ENCODE measurements at places on chromosomes 3 and 15.
A peak's percentile ranks its signal among the peaks of the same experiment; 100 is the strongest.

DNA sequence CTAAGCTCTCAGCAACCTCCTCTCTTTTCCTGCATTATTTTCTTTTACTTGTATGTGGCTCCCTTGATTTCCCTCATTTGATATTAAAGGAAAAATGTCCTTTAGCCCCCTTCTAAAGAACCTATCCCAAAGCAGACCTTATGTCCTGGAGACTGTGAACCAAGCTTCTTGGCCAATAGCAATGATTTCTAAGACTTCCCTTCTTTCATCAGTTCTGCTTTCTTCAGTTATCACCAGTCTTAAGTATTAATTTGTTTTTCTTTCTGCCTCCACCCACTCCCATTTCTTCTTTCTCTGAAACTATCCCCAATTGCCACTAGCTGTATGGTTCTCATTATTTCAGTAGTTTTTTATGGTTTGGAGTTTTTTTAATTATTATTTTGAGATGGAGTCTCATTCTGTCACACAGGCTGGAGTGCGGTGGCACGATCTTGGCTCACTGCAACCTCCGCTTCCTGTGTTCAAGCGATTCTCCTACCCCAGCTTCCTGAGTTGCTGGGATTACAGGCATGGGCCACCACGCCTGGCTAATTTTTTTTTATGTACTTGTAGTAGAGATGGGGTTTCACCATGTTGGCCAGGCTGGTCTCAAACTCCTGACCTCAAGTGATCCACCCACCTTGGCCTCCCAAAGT is 12.1 kb downstream of the TMOD3 start:
- no peak for DNase-seq

- no peak for DNase-seq
Measured at GRCh38 chr3:195040773-195041520, 230.0 kb downstream of the XXYLT1 start.

GRCh38 chr3:9700536-9700935 is 3.1 kb upstream of the CPNE9 start:
- DNase-seq, result no peak

DNA sequence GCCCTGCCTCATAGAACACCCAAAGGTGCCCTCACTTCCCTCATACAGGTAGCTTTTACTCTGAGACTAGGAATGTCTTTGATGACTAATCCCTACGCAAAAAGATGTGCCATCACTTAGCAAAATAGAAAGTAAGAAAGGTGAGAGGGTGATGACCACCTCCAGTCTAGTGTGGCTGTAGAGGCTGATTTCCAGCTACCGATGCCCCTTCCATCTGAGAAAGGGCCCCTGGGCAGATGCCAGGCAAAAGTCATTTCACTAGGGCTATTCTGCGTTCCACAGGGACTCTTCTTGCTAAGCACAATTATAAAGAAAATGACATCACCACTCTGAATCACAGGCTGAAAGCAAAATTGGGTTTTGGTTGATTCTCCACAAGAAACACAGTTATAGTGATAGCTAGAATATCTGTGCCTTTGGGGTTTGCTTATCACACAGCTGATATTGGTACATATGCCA is 77.4 kb downstream of the RBPMS2 start:
- no peak for DNase-seq

DNA sequence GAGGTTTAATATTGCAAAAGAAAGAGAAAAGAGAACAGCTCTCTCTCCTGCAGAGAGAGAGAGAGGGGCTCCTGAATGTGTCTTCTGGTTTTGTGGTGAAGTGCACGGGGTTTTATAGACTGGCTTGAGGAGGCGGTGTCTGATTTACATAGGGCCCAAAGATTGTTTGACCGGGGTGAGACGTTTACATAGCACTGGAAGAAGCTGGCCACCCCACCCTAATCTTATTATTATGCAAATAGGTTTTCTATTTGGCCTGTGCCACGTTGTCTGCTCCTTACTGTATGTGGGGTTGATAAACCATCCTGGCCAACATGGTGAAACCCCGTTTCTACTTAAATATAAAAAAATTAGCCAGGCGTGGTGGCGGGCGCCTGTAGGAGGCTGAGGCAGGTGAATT is 268.6 kb downstream of the SV2B start:
- DNase-seq, result no peak

GRCh38 chr15:75785771-75786574 is 57.3 kb upstream of the UBE2Q2 start:
- no peak for DNase-seq

DNA sequence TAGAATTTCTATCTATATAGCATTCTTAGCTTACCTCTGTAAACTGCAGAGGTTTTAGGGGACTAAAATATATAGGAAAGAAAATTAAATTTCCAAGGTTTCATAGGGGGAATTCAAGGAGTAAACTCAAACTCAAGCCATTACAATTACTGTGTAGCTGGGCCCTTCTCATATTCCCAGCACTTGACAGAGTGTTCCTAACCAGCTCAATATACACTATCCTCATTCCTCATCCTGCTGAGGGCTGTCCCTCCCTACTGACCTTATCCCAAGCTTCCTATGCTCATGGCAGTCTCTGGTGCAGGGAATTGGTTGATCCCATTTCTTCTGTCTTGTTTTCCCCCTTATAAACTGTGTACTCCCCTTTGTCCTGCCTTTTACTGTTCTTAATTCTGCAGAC is 33.9 kb downstream of the NXPE3 start:
- no peak for DNase-seq

GRCh38 chr3:57772251-57772650 is 16.1 kb downstream of the SLMAP start:
- no peak for DNase-seq

GRCh38 chr3:125001557-125002413 is 54.0 kb downstream of the HEG1 start:
- no peak for DNase-seq

DNA sequence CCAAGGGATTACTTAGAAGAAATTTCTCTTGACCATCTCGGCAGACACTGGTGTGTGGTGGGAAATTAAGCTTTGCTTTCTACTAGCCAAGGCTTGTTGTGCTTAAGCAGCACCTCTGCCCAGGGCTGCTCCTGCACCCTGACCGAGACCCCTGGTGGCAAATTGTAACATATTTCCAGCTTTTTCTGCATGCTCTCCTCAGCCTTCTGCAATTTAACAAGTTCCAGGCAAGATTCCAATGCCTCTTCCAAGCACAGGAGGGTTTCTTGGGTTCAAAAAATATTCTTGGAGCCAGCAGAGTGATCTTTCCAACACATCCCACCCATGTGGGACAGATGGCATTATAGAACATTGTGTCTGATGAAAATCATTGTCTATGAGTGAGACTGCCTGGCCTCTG is 210.5 kb downstream of the CLSTN2 start:
- no peak for DNase-seq

DNA sequence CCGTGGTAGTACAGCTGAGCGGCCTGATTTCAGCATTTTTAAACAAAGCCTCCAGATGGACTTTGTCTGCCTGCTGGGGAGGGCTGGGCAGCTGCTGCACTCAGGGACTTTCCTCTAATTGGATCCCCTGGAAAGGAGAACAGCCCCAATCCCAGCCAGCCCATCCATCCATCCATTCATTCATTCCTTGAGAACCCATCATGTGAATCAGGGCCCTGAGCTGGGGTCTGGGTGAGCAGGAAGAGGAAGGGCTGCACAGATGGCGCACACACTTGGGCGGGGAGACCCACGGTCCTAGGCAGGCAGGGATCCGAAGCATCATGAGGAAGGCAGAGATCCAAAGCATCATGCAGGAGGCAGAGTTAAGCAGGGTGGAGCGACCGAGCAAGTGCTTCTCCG is 45.7 kb downstream of the TPRA1 start:
- no peak for DNase-seq

GRCh38 chr3:133455960-133456359 is 56.1 kb downstream of the BFSP2 start:
- DNase-seq, result no peak

GRCh38 chr15:33161209-33161608 is 33.3 kb downstream of the FMN1 start:
- DNase-seq, result no peak

- peak; percentile 51 for DNase-seq
Measured at GRCh38 chr15:58066042-58066867, 744 bp upstream of the ALDH1A2 start.

GRCh38 chr3:100352296-100353231 is 18.0 kb downstream of the NIT2 start:
- no peak for DNase-seq

GRCh38 chr3:166554023-166554422 is 716.8 kb upstream of the BCHE start:
- DNase-seq, result no peak

DNA sequence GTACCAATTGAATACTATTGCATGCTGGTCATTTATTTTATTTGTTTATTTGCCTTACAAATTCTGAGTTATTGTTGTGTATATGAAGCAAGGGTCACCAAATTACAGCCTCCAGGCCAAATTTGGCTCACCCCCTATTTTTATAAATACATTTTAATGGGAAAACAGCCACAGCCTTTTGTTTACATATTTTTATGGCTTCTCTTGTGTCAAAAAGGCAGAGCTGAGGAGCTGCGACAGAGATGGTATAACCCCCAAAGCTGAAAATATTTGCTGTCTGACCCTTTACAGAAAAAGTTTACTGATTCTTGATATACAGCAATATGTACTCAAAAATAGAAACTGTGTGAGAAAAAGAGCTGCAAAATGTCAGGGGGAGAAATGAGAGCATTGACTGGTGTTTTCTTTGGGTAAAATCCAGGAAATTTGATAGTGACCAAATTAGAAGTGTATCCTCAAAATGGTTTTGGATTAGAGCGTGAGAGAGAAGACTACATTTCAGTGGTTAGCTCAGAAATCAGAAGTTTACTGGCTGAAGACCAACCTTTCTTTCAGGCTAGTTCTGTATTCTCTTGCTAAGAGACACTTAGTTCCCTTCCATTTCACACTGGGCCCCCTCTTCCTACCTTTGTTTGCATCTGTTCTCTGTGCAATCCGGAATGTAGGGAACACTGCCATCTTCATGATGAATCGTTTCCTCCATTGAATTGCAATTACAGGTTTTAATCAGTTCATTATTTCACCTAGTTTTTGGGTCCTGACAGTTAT is 757.8 kb downstream of the AGBL1 start:
- DNase-seq, result no peak

GRCh38 chr3:46361408-46362283 is 7.7 kb downstream of the CCR2 start:
- DNase-seq, result no peak

- DNase-seq, result no peak
Measured at GRCh38 chr3:12454076-12454815, 30.0 kb upstream of the TSEN2 start.

- DNase-seq, result no peak
Measured at GRCh38 chr3:36372534-36372935, 7.8 kb upstream of the STAC start.

DNA sequence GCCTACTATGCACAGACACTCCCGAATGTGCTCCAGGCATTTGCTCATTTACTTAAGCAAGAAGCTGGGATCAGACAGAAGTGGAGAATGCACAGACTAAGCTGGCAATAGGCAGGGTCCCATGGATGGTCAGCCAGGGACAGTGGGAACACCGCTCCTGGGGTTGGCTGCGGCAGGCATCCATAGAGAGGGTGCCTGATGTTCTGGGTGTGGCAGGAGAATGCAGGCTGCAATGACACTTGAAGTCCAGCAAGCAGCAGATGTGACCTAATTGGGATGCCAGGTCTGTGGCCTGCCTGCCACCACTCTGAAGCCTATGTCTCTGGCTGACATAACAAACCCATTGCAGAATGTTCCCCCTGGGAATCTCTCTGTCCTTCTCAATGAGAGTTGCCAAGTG is 40.2 kb upstream of the SLC6A11 start:
- DNase-seq, result no peak

DNA sequence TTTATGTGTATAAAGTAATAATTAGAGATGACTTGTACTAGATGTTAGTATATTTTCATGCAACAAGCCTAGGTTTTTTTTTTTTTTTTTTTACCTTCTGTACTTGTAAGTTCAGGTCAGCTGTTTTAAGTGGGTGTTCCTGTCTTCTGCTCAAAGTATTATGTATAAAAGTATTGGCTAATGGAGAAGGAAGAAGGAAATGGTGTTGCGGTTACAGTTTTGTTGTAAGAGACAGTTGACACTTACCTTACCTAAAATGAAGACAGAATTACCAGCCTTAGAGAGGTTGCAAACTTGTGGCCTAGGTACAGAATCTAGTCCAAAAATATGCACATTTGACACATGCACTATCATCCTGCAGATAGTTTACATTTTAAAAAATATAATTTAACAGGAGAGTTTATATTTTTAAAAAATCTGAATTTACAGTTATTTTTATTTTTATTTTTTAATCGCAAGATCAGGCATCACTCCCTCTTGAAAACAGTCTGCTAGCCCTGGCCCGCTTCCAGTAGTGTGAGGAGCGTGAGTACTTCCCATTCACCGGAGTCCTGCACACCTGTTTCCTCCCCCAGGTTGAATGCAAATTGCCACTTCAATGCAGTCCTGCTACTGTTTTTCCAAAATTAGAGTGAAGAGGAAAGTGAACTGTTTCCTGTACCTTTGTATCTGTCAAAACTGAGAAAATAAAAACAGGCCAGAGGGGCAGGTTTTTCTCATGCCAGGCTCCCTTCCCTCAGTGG is 224.3 kb upstream of the SOX2 start:
- DNase-seq, result no peak

- peak; percentile 80 for DNase-seq
Measured at GRCh38 chr15:40421246-40422157, 15.9 kb downstream of the IVD start.

DNA sequence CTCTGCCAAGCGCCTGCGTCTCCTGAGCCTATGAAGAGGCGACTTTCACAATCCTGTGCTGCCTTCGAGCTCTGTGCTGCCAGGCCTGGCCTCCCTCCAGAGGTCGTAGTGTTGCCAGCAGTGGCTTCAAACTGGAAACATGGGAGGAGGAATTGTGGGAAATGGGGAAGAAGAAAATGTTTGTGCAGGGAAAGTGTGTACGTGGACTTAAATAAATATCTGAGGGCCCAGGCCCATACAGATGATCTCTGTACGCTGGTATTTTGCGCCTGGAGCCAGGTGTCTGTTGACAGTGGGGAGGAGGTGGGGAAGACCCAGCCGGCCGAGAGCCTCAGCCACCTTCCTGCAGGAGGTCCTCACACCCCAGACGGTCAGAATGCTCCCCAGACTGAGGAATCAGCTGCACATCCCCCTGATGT is 44.6 kb downstream of the ZBTB38 start:
- DNase-seq, result no peak

GRCh38 chr3:135532021-135532420 is 433.5 kb upstream of the PPP2R3A start:
- DNase-seq, result no peak

GRCh38 chr3:178743297-178743696 is 207.1 kb downstream of the KCNMB2 start:
- DNase-seq, result no peak
